Right renal cortex interstitium (tissue), 3 donors: ENCODE measurements at places on chromosomes 7 and 10. TPM values are rescaled to one million over a fixed set of nuclear protein-coding genes. Genes with fewer than 3 reads are reported as not detected.

DNA sequence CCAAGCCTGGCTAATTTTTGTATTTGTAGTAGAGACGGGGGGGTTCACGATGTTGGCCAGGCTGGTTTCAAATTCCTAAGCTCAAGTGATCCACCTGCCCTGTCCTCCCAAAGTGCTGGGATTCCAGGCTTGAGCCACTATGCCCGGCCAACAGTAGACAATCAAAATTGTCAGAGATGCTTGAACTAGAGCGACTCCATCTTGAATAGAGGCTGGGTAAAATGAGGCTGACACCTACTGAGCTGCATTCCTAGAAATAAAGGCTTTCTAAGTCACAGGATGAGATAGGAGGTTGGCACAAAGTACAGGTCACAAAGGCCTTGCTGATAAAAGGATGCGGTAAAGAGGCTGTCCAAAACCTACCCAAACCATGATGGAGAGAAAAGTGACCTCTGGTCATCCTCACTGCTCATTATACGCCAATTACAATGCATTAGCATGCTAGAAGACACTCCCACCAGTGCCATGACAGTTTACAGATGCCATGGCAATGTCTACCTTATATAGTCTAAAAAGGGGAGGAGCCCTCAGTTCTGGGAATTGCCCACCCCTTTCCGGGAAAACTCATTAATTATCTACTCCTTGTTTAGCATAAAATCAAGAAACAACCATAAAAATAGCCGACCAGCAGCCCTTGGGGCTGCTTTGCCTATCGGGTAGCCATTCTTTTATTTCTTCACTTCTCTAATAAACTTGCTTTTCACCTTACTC is 134.5 kb downstream of the BAMBI start:
- no peak for DNase-seq

GRCh38 chr10:15168291-15168785 is at the start of gene NMT2:
TSS of gene NMT2 (minus strand) at chr10:15168693. CDS start at chr10:15168612, 81 bp downstream.
- peak; percentile 48 for DNase-seq

DNA sequence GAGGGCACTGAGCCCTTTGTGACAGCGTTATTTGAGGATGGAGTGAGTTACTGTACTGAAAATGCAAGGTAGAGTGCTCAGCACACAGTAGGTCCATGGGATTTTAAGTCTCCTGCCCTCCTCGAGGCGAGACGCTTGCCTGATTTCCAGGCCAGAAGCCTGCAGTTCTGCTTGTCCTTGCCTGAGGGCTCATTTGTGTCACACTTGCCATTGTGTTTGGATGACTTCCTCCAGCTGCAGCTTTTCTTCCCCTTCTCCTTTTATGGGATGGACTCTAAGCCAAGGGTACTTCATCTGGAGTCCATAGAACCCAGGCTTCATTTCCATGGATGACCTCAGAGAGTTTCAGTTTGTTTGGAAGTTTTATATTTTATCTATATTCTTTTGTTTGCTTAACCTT is 304.2 kb upstream of the BMPER start:
- no peak for DNase-seq

- DNase-seq: no peak
Observed at GRCh38 chr7:127895814-127896280, 135.4 kb downstream of the LRRC4 start.

DNA sequence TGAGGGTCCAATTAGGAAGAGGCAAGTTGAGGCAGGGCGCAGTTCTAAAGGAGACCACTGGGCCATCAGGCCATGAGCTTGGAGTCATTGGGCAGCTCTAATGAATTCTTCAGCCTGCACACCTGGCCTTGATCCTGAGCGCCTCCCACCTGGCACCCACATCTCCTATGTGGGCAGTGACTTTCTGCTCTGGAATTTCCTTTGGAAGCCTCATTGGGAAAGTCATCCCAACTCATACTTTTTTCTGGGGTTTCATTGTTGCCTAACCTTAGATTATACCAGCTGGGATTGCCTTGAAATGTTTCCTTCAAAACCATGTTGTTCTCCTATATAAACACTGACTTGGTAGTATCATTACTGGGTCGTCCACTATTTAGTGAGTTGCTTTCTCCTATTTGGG is 54.1 kb downstream of the PLPP4 start:
- no peak for DNase-seq

DNA sequence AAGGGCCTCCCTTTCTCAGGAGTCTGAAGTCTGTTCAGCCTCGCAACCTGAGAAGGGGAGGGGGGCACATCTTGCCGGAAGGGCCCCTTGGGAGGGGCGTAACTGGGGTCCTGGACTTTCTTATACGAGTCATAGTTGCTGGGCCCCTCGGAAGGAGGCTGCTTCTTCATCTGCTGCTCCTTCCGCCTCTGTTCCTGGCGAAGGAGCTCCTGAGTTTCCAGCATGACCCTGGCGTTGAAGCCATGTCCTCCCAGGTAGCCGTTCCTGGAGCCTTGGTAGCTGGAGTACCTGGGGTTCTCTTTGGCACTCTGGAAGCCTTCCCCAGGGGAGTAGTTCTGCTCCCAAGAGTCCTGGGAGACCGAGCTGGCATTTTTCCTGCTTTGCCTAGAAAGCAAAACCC is 703.9 kb downstream of the PARD3 start:
- DNase-seq: no peak

DNA sequence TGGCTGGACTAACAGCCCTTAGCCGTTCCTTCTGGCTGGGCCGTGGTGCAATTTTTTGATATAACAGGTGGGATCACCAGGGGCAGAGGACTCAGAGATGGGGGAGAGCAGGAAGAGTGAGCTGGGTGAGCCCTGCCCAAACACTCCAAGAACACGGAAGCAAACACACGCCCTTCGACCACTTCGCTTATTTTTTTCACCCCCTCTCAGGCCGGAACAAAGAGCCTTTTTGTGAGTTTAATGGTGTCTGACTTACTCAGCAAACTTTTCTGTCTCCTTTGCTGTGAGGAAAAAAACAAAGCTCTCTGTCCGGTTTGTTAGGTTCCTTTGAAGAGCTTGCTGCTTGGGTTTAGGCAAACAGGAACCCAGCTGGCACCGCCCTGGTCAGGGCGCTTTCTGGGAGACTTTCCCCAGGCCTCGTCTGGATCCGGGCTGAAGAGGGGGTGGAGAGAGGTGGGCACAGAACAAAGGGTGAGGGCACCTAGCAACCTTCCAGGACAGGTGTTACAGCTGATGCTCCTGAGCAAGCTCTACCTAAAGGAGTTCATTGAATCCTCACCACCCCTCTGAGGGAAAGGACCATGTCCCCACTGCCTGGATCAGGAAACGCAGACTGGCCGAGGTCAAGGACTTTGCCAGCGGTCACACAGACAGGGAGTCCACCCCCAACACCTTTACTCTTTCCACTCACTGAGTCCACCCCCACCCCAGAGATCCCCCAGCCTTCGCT is 23.3 kb downstream of the CALML3 start:
- DNase-seq: no peak

- no peak for DNase-seq
Observed at GRCh38 chr7:11228515-11228914, 254.8 kb downstream of the PHF14 start.

DNA sequence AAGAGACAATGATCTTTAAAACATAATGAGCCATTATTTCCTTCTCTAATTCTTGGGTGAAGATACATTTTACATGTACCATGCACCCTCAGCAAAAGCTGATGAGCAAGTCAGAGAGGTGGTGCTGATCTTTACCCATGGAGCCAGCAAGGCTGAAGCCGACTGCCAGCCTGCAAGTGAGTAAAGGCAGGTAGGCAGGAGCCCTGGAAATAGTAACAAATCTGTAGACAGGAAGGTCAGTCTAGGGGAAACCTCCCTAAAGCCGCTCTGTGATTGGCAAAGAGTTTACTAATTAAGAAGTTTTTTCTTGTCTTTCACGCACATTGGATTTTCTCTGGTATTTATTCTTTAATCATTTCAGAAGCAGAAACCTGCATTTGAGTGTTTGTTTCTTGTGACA is 67.9 kb downstream of the PRKCQ start:
- DNase-seq: no peak

GRCh38 chr7:131218727-131219128 is 108.9 kb upstream of the MKLN1 start:
- no peak for DNase-seq

DNA sequence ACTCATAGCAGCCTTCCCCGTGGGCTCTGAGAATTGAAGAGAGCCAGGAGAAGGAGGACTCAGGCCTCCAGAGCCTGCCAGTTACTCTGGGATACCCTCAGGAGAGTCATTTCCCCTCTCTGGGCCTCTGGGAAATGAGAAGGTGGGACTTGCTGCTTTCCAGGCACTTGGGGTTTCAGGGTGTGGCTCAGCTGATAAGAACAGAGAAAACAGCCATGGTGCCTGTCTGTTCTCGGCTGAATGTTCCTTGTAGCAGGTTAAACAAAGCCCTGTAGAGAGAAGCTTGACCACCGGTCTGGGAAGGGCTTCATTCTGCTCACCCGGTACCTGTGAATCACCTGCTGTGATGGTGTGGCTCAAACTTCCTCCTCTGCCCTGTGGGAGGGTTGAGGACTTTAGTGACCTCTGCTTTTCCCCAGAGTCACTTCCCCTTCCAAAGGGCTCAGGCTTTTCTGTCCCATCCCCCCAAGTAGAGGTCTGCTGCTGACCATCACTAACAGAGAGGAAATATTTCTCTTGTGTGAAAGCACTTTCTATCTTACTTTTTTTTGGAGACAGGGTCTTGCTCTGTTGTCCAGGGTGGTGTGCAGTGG is 212.4 kb upstream of the GALNT17 start:
- DNase-seq: no peak

- DNase-seq: no peak
Observed at GRCh38 chr7:41416208-41416595, 286.7 kb downstream of the INHBA start.

GRCh38 chr7:39360038-39360437 is 206.2 kb upstream of the YAE1 start:
- DNase-seq: no peak

GRCh38 chr10:955820-956217 is 24.3 kb upstream of the LARP4B start:
- DNase-seq: no peak

DNA sequence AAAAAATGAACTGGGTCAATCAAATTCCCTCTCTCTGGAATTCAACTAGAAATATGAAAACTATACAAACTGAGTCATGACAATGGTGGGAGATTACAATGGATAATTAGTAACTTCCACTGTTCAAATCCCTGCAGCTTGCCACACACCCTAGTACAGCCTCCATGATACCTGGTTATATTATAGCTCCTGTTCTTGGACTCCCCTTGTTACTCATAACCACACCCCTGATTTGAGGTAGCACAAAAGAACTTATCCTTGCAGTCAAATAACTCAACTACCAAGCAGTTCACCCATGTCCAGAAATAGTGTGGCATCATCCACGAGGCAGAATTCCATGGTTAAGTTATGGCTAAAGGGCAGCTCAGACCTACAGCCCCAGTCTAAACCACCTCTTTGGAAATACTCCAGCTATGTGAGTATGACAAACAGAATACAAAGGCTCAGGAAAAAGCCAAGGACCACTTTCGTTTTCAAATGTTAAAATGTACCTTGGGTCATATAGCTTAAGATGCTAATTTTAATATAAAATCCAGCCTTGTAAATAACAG is 164.7 kb downstream of the CPEB3 start:
- no peak for DNase-seq

GRCh38 chr10:24568042-24568441 is 155.6 kb downstream of the ARHGAP21 start:
- no peak for DNase-seq

- no peak for DNase-seq
Observed at GRCh38 chr10:12869427-12869826, 132.1 kb downstream of the CCDC3 start.

DNA sequence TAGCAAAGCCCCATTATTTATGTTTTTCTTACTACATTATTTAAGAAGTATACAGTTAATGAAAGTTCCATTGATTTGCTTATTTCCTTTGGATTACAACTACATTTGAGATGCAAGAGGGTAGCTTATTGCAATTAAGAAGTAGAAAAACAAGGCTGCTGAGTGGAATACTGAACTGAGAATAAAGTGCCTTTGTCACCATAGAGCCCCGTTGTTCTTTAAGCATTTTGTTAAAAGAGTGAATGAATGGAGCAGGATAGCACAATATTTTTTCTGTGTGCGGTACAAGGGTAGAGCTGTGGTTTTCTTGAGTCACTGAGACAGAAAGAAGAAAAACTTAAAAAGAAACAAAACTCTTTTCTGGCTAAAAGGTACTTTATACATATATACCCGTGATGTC is 45.6 kb downstream of the ZNF277 start:
- DNase-seq: no peak

- DNase-seq: no peak
Observed at GRCh38 chr10:14858338-14858960, 20.2 kb upstream of the SUV39H2 start.

DNA sequence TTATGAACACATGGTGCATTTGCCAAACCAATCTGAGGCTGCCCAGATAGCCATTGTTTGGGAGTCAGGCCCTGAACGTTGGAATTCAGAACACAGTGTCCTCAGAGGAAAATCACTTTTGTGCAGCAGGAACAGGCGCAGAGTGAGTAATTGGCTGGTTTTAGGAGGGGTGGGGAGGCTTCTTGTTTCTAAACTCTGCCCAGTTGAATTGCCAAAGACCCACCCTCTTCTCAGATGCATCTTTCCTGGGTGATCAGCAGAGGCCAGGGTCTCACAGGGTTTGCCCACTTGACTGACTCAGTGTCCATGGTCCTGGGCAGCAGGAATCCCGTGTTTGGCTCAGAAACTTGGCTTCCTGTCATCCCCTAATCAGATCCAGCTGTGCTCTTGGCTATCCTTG is 24.3 kb downstream of the PRLHR start:
- DNase-seq: no peak

GRCh38 chr7:972676-973309 is 2.6 kb downstream of the COX19 start:
- no peak for DNase-seq

- DNase-seq: no peak
Observed at GRCh38 chr7:25385506-25386136, 157.3 kb upstream of the NPVF start.

GRCh38 chr10:119898577-119898976 is 6.0 kb downstream of the SEC23IP start:
- no peak for DNase-seq

DNA sequence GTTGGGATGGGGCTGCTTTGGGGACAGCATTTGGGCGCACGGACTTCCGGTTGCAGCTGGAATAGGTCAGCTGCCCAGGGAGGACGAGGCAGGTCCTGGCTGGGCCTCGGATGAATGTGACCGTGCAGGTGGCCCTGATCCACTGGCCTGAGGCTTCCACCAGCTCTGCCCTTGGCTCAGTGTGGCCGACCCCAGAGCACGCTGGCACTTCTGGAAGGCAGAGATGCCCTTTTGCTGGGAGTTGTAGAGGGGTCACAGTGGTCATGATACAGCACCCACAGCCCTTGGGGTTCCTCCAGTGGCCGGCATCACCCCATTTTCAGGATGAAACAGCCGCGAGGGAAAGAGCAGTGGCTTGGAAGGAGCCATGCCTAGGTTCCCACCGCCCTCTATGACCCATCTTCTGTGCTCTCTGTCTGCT is 19.0 kb downstream of the ADCY1 start:
- no peak for DNase-seq

- DNase-seq: no peak
Observed at GRCh38 chr10:27369880-27370279, 129.3 kb upstream of the ACBD5 start.

The TMEM26 gene
- polyA plus RNA-seq: 6.3 TPM

The CEP55 gene
- 16.8 TPM for polyA plus RNA-seq

The ARMH3 gene
- 19.1 TPM for polyA plus RNA-seq

The CCDC136 gene
- polyA plus RNA-seq: 10.3 TPM

The GIMAP2 gene
- polyA plus RNA-seq: 10.1 TPM

The CTAGE4 gene
- 2.6 TPM for polyA plus RNA-seq

The NPC1L1 gene
- polyA plus RNA-seq: 2.1 TPM

The RASA4B gene
- polyA plus RNA-seq: 6.6 TPM

The OR9A2 gene
- not detected for polyA plus RNA-seq

The GIMAP4 gene
- polyA plus RNA-seq: 27.8 TPM

The OPN4 gene
- polyA plus RNA-seq: not detected

The NEUROD6 gene
- polyA plus RNA-seq: 0.06 TPM

The HOXA2 gene
- polyA plus RNA-seq: 6.7 TPM

The RBM20 gene
- 5.1 TPM for polyA plus RNA-seq

The CPVL gene
- polyA plus RNA-seq: 70.7 TPM

The ADRA2A gene
- 2.0 TPM for polyA plus RNA-seq
